ENCODE measurements at places on chromosomes 6 and 20.

DNA sequence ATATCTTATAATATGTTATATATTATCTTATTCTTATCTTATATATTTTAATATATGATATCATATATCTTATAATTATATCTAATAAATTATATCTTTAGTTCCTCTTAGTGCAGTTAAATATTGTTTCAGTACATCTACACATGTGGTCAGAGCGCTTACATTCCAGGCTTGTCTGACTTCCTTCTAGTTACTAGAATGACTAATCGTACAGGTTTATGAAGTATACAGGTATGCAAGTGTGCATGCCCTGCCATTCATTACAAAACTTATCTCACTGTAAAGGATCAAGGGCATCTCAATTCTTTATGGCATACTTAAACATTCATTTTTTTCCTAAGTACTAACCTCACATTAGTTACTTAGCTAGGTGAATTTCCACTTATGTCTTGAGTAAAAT, 1278.0 kb upstream of the MAP3K7 start:
- no peak for DNase-seq

GRCh38 chr20:23156842-23157423, 70.8 kb upstream of the CD93 start:
- no peak for DNase-seq

DNA sequence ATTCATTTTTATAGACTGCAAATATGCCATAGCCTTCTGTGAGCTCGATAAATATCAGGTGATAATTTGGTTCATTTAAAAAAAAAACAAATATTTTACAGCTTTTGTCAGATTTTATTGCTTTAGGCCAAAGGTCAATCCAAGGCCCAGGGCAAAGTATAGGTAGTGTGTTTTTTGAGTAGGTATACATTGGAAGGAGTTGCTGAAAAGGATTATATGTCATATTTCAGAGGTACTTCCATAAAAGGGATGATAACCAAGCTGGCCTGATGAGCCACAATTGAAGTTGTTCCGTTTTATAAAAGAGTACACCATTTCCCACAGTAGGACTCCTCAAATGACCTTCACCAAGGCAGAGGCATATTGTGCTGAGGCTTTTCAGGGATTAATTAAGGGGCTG, 452.8 kb upstream of the FLRT3 start:
- DNase-seq, result no peak

DNA sequence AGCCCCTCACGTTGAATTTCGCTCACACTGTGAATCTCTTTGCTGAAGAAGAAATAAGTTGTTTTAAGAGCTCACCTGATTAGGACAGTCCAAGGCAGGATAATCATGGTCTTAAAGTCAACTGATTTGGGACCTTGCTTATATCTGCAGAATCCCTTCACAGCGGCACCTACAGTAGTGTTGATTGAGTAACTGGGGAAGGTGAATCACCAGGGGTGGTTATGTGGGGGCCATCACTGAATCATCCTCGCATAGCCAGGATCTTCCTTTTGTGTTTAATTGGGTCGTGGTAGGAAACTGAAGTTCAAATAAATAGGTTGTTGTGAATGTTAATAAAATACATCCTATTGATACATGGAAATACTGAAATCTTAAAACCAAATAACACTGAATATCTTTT, 20.2 kb upstream of the MICA start:
- no peak for DNase-seq

DNA sequence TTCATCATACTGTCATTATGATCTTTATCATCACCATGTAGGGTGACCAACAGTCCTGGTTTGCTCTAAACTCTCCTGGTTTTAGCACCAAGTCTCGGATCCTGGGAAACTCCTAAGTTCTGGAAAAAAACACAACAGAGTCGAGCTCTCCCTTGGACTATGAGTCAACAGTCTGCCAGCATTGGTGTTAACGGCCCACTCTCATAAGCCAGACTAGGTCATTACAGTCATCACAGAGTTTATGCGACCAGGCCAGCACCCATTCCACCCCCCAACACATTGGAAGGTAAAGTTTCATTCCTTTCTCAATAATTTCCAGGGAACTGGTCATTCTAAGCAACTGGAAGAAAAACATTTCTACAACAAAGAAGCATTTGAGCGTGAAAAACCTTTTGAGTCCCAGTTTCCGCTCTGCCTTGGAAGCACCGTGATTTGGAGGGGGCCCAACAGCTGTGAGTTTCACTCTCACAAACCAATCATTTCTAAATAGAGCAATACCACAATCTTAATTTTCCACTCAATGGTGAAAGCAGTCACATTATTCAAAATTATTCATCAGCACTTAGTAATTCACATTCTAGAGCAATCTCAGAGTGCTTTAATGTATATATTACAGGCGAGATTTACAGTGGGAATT, 445.0 kb downstream of the CDH26 start:
- DNase-seq, result no peak

GRCh38 chr6:72446430-72446829, 175.4 kb upstream of the KCNQ5 start:
- DNase-seq, result no peak

DNA sequence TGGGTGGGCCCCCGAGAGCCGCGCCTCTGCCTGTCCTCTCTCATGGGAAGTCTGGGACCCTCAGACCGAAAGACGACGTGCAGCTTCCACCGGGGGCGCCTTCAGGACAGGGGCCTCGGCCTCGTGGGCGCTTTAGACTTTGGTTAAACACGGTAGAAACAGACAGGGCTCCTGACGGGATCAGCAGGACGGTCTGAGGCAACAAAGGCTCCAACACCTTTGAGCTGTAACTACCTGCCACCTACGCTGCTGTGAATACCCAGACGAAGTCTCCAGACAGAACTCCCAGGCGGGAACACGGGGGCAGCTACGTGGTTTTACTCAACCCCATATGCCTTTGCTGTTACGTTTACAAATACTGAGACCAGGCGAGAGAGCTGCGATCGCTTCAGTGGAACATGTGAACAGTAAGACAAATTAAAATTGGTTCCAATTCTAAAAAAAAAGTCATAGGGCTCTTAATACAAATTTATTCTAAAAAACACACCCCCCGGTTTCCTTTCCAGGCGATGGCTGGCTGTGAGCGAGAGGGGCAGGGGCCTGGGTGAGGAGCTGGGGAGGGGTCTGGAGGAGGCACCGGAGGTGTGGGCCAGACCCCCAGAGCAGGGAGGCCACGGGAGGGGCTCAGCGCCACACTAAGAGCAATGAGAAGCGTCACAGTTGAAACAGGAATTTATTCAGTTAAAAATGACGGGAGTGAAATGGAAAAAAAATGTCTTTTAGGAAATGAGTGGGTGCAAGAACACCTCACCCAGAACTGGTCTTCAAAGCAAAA, 453.2 kb downstream of the QKI start:
- DNase-seq, result no peak

DNA sequence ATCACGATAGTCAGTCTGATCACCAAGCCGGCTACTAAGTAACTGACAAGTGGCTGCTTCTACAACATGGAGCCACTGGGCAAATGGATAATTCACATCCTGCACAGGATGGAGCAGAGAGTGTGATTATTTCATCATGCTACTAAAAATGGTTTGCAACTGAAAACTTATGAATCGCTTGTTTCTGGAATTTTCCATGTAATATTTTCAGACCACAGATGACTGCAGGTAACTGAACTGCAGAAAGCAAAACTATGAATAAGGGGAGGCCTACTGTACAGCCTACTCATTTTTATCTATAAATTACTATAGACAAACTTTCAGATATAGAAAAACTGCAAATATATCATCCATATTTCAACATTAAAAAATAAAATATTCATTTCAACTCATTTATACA, 91.5 kb downstream of the EPB41L2 start:
- DNase-seq, result no peak

DNA sequence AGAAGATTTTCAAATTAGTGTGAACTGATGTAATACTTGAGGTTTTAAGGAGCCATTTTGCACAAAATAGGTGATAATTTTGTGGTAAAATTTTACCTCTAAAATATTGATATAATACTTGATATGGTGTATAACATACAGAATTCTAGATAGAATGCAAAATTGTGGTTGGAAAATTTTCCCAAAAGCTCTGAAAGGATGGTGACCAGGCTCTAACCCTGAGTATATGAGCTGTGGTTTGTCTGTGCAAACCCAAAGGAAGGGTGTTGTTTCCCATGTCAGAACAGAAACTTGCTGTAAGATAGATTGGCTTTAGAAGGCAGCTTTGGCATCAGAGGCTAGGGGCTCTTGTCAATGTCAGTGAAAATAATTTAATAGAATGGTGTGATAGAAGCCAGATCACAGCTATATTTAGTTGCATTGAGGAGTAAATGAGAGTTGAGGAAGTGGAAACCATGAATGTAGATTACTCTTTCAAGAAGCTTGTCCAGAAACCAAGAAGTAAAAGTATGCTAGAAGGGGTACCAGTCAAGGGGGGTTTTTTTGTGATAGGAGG, 257.7 kb downstream of the FARS2 start:
- no peak for DNase-seq

DNA sequence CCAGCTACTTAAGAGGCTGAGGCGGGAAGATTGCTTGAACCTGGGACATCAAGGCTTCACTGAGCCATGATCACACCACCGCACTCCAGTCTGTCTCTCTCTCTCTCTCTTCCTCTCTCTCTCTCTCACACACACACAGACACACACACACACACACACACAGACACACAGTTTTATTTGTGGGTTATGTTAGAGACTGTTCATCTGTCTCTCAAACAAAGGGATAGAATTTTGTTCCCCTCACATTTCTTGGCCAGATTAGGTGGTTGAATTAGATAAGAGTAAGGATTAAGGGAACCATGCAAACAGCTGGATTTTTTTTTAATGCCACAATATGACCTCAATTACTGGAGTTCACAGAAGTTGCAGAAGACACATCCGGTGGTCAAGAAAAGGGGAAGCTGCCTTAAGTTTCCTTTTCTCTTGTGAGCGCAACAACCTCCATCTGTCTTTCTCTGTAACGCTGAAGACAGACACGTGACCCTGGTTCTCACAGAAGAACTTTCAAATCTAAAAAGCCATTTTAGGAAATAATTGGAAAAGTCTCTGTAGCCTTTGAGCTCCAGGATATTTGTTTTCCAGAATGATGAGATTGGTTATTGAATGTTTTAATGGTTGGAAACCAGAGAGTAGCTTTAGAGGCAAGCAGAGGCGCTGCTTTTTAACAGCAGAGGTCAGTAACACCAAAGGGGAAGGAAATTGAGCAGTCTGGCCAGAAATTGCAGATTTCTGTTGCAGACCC, 32.9 kb upstream of the LGSN start:
- DNase-seq, result peak; percentile 19

DNA sequence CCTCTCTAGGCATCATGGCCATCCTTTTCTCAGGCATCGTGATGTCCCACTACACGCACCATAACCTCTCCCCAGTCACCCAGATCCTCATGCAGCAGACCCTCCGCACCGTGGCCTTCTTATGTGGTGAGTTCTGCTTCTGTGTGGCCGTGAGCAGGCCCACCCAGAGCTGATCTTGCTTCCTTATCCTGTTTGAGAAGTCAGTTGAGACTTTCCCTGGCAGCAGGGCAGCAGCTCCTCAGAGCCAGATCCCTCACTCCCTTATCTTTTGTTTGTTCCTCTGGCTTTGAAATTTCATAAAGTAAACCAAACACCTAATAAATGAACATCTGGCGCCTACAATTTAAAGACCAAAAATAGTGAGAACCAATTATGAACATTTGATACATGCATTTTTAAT, 40.6 kb downstream of the SPATA2 start:
- DNase-seq, result no peak

DNA sequence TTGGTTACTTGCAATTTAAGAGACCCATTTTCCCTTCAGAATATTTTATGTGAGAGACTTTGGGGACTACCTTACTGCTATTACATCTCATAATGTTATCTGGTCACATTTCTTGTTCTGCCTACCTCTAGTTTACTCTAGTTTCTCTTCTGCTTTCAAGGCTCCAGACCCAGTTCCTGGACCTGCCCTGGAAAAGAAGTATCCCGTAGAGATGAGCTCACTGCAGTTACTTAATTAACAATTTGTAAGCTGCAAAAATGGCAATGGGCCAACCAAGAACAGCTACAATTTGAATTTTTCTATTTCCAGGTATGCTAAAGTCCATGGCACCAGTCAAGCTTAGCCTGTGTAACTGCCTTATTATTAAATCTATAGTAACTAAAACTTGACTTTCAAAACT, 25.0 kb downstream of the TAB2 start:
- no peak for DNase-seq

- DNase-seq, result no peak
These were observed 10.3 kb downstream of the ZNF337 start for GRCh38 chr20:25686081-25687067.

DNA sequence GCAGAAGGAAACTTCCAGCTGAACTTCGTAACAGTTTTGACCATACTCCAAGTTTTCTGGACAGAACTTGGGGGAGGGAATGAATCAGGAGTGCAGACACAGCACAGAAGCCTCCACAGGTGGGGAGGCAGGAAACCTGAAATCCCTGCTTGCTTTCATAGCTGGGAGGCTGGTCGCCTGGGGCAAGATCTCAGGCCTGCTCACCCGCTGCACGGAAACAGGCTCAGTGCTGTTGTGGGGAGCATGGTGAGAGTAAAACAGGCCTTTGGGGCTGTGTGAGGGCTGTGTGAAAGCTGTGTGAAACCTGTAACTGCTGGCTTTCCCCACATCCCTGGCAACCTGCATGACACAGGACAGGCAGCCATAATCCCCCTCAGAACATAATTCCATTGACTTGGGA, 85.2 kb upstream of the UFL1 start:
- no peak for DNase-seq

- DNase-seq, result no peak
These were observed 45.5 kb upstream of the UNC93A start for GRCh38 chr6:167245591-167245990.

DNA sequence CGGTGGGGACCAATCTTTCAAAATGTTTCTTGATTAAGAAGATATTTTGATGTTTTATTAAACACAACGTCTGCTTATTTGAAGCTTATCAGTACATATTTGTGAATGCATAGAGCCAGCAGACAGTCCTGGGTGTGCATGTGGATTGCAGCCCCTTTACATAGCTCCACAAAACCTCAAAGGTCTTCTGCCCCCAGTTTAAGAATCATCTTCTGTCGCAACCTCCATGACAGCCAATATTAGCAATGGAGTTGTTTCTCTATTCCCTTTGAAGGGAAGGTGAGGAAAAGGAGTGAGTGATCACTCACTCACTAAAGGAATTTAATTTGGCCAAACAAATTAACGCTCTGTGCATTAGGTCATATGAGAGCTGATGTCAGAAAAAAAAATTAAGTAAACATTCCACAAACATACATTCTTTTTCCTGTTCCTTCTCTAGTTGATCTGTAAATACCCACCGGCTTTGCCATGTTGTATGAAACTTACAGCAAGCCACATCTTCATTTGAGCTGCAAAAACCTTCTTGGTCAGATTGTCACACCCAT, 152.9 kb downstream of the SIM1 start:
- no peak for DNase-seq

GRCh38 chr6:79246891-79247290, 12.4 kb upstream of the HMGN3 start:
- no peak for DNase-seq

DNA sequence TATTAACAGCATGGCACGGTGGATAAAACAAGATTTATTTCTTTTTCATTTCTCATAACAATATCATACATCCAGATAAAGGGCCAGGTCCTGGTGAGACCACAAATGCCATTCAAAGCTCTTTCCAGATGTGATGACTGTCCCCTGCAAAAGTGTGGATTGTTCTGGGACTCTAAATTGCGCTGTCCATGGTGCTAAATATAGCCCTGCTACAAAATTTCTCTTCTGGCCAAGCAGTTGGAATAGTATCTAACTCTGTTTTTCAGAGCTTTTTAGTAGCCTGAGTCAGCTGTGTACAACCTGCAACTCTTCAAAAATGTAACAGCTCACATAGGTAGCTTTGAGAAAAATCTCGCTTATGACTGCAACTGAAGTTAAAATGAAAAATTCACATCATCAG, 115.8 kb downstream of the MANEA start:
- DNase-seq, result no peak

- DNase-seq, result no peak
These were observed 54.5 kb downstream of the TFAP2B start for GRCh38 chr6:50873167-50873566.

Data from HEK293T (cell line).